ENCODE measurements at places on chromosomes 4 and X.

DNA sequence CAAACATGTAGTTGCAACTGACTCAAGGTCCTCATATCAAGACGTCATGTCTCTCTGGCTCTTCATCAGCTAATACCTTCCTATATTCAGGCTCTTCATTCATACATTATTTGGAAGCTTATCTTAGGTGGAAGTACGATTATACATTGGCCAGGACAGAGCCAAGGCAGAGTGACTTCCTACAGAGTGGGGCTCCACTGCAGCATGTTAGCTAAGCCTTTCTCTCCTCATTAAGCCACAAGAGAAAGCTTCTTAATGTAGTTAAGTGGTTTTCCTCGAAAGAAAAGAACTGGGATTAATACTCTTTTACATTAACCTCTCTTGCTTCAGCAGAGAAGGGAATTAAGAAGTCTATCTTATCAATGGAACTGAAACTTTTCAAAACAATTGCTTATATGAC, 15.0 kb downstream of the C4orf33 start:
- DNase-seq = no peak

- no peak for DNase-seq
Observed at GRCh38 chr4:30828264-30828926, 108.2 kb downstream of the PCDH7 start.

GRCh38 chr4:69156913-69157312, 57.6 kb downstream of the UGT2B11 start:
- no peak for DNase-seq

GRCh38 chr4:168221301-168221700, 97.3 kb downstream of the DDX60 start:
- DNase-seq = no peak

Data from NCI-H774 (cell line).